ENCODE measurements at places on chromosomes 7 and 10.

DNA sequence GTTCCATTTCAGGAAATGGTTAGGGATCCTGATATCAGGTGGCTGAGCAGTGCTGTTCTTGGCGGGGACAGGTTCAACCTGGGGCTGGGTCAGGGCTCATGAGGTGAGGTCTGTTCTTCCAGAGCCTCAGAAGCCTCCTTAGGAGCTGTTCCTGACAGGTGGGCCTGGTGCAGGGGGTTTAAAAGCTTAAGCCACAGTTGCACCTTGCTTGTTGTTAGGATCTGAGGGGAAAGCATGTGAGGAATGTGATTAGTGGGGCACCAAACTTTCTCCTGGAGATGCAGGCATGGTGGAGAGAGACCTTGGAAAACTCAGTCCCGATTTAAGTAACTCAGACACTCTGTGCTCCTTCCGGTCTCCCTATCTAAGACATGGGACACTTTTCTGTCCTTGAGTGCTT lies 18.7 kb upstream of the CRHR2 start:
- no peak for DNase-seq

GRCh38 chr7:90626013-90626412 lies 29.9 kb downstream of the CDK14 start:
- DNase-seq = no peak

DNA sequence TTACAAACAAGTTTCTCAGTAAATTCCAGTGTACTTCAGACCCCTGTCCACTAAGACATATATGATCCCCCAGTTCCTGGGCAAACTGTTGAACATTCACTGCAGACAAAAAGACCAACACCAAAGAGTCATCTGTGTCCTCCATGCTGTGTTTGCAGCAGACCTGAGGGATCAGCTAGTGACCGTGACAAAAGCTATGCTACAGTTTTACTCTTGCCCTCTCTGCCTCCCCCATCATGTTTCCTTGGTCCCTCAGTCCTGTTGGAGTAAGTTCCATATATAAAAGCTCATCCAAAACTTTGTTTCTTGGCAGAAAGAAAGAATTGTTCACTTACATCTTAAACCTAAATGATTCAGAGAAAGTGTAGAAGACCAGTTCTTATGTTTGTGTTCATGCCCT lies 56.1 kb downstream of the PODXL start:
- no peak for DNase-seq

DNA sequence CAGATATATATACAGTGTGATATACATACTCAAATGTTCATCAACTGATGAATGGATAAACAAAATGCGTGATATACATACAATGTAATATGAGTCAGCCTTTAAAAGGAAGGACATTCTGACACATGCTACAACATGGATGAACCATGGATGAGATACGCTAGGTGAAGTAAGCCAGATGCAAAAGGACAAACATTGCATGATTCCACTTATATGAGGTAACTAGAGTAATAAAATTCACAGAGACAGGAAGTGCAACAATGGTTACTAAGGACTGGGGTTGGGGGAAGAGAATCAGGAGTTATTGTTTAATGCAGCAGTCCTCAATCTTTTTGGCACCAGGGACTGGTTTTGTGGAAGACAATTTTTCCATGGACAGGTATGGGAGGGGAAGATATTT lies 47.3 kb upstream of the PIK3AP1 start:
- DNase-seq = no peak
